ENCODE measurements at places on chromosomes 12 and 14.

DNA sequence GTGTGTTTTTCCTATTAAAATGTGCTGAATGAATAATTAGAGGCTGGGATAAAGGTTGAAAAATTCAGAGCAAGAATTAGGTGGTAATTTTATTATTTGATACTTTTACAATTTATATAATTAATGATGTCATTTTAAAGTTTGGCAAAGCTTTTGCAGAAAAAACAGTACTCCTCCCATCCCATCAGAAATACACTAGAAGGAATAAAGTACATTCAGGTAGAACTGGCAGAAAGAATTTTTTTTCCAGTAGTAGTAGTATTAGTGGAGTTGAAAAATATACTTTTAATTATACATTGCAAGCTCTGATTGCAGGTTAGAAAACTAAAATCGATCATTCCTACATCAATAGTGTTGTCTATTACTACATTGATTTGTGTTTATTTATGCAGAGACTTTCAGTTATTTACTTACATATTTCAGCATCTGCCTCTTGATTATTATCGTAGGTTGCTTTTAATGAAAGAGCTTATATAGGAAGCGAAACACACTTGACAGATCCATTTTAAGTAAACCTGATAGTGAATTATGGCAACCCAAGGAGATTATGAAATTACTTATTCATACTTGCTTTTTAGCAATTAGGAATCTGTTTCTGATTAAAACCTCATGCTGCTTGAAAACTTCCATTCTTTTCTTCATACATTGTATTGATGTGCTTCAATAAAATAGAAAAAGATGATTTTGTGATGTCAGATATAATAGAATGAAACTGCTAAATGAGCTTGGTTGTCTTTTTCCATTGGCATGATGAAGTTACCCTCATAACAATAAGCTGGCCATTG is 10.1 kb downstream of the FOXG1 start:
- no peak for DNase-seq

- DNase-seq, result no peak
Measured at GRCh38 chr14:55589171-55589570, 9.2 kb downstream of the KTN1 start.

GRCh38 chr12:130049666-130050065 is 112.6 kb upstream of the FZD10 start:
- DNase-seq, result no peak

DNA sequence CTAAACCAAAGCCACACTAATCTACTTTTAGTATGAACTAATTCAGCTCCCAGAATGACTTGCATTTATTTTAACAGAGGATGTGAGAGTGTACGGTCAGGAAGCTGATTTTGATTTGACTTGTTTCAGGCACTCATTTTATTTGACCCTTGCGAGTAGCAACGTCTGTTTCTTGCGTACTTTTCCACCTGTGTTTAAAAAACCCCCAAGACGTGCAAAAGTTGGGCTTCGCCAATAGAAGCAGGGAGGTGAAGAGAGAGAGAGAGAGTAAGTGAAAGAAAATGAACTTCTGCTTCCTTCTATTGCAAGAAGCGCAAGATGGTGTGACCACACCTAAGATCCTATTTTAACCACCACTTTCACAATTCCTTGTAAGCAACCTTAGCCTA is 6.7 kb upstream of the SLC15A4 start:
- no peak for DNase-seq

DNA sequence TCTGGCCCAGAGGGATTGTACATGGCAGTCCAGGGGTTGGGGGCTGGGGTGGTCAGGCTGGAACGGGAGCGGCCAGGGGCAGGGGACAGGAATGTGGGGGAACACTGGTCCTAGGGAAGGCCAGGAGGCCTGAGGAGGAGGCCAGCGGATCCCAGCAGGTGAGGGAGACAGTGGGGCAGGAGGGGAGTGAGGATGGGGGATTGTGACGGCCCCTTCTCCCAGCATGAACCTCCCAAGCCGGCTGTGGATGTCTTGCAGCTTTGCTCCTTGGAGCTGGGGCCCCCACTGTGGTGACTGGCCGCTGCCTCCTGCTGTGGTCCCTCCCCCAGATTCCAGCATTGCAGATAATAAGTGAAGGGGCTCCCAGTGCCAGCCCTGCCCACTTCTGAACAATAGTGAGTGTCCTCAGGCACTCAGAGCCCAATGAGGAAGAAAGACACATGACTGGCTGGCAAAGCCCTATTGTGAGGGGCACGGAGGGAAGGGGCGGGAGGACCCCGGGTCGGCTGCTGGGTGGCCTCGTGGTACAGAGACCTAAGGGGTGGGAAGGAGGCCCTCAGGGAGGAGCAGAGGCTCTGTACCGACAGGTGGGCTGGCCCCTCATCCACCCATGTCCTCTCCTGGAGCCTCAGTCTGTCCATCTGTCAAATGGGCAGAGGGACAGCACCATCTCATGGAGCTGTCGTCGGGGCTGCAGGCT is 215.0 kb downstream of the KIF26A start:
- DNase-seq, result peak; percentile 38

DNA sequence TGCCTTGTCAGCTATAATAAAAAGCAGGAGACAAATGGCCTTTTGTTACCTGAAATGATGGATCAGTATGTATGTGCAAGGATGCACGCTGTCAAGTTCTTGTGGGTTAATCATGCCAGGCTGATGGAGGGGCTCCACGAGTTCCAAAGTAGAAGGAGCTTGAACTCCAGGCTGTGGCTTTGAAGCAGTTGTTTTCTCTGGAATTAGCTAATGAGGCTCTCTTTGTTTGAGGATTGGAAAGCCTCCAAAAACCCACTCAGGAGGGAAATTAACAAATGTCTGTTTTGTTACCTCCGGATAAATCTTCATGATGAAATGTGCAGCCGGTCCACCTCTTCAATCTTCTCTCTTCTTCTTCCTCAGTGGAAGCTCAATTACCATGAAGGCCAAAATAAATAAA is 605.5 kb downstream of the DIO2 start:
- no peak for DNase-seq

DNA sequence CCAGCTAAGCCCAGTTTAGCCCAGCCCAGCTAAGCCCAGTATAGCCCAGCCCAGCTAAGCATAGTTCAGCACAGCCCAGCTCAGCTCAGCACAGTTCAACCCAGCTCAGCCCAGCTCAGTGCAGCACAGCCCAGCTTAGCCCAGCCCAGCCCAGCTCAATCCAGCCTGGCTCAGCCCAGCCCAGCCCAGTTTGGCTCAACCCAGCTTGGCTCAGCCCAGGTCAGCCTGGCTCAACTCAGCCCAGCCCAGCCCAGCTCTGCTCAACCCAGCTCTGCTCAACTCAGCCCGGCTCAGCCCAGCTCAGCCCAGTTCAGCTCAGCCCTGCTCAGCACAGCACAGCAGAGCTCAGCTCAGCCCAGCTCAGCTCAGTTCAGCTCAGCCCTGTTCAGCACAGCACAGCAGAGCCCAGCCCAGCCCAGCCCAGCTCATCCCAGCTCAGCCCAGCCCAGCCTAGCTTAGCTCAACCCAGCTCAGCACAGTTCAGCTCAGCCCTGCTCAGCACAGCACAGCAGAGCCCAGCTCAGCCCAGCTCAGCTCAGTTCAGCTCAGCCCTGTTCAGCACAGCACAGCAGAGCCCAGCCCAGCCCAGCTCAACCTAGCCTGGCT is 330.9 kb downstream of the TMEM121 start:
- DNase-seq, result no peak

DNA sequence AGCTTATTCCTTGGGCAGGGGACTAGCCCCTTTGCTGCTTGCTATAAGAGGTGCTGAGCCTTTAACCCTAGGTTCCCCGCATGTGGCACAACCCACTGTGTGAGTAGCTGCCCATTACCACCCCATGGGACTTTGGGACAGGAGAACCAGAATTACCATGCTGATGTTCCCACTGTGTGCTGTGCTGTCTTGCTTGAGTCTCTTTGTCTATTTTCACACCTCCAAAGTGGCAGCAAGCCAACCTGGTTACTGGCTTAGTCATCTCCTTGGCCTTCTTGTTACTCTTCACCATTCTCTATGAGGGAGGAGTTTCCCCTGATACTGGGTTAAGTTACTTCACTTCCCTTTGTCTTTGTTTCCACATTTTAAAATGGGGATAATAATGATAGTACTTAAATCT is 73.4 kb upstream of the ETV6 start:
- DNase-seq, result no peak

DNA sequence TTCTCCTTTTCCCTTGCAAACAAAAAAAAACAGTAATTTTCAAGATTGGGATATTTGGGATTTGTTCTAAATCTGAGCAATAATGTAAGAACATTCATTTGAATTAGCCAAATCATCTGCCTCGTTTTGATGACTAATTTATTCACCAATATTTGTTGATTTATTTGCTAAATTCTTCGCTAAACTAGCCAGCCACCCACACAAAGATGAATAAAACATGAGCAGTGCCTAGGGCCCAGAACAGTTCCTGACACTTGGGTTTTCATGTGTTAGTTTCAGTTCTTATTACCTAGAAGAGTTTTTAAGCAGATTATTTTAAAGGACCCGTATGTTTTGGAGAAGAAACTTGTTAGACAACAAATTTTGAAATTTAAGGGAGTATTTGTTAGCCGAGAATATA is 1.4 kb downstream of the ETNK1 start:
- no peak for DNase-seq

GRCh38 chr14:24171422-24172260 is at the start of gene REC8:
TSS of gene REC8 (plus strand) at chr14:24172080. CDS start at chr14:24172553, 473 bp downstream.
- DNase-seq, result peak; percentile 86

DNA sequence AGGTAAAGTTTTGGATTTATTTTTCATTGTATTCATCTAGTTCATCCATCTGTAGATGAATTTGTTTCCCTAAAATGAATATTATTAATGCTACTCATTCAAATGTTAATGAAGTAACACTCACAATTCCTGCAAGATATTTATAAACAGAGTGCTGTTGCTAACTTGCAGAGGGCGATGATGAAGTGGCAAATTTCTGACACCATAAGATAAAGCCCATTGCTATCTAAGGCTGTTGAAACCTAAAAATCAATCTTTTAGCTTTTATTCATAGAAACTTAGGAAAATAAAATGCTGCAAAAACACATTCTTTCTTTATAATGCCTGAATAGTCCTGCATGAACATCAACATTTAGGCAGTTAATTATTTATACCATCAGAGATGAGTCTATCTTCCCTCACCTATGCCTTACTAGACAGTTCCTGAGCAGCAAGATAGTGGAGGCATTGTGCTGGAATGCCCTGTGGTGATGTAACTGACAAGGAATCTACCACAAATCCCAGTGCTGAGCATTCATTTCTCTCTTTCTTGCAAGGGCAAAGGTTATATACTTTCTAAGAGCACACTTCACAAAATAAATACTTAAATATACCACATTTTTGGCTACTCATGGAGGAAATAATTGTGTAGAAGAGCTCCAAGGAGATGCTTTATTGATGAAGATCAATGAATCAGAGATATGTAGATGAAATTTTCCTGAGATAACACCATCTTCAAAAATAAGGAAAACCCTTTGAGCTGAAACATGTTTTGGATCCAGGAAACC is 57.6 kb downstream of the LMNTD1 start:
- no peak for DNase-seq

DNA sequence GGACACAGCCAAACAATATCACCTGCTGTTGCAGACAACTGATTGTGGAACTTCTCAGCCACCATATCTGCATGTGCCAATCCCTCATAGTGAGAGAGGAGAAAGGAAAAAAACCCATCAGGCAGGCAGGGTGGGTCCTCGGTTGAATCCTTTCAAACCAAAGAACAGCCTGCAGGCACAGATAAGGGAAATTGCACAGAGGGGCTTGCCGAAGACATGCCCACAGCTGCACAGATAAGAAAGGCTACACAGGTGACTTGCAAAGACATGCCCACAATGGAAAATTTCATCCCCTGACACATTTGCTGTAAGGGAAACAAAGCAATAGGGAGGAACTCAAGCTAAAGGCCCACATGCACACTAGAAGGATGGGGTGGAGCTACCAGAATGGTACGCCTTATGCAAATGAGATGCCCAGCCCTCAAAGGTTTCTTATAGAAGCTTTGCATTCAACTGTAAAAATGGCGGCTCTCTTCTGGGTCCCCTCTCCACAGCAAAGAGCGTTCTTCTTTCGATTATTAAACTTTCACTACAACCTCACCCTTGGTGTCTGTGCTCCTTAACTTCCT is 170.0 kb upstream of the TMPO start:
- no peak for DNase-seq

GRCh38 chr12:48602192-48602989 is 32.5 kb upstream of the LALBA start:
- no peak for DNase-seq

DNA sequence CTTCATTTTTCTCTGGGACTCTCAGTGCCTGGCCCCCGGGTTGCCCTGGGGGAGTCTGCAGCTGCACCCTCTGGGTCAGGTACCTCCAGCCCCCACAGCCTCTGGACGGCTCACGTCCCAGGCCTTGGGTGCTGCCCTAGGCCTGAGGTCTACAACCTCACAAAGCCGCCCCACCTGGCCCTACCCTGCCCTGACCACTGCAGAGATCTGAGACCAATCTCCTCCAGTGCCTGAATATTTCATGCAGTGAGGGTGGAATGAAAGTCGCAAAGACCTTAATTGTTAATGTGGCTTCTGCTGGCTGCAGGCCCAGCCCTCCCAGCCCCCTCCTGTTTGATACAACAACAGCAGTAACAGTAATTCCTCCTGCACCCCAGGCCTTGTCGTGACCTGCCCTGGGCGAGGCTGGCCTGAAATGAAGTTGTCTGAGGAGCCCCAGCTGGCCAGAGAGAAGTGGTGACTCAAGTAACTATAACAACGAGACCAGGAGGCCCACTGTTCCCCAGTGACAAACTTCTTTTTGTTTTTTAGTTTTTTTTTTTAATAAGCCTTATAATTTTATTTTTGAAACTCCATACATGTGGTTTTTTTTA is 8.8 kb upstream of the CCDC85C start:
- DNase-seq, result no peak

DNA sequence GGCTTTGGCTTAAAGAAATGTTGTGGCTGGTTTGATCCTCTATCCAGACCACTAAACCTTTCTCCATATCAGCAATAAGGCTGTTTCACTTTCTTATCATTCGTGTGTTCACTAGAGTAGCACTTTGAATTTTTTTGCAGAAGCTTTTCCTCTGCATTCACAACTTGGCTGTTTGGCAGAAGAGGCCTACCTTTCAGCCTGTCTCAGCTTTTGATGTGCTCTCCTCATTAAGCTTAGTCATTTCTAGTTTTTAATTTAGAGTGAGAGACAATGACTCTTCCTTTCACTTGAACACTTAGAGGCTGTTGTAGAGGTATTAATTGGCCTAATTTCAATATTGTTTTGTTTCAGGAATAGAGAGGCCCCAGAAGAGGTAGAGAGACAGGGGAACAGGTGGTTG is 13.8 kb downstream of the KCNMB4 start:
- no peak for DNase-seq

DNA sequence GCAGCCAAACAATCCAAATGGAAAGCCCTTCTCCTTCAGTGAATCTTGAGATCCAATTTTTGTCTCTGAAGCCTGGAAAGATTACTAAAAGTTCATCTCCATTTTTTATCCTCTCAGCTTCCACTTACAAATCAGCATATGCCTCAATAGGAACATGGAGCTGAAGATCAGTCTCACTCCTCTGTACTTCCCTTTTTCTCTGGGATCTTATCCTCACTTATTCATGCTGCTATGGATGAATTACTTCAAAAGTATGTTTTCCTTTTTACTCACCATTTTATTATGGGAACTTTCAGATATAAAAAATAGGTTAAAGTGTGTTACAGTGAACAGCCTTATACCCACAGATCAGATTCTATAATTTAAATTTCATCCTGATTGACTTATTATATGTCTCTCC is 14.4 kb upstream of the NTF3 start:
- DNase-seq, result no peak
